Stimulated activated CD4-positive, alpha-beta T cell treated with anti-CD3 and anti-CD28 coated beads, Interleukin-15, amount 100 ng/mL, for 1 hour (primary cell): ENCODE measurements at places on chromosomes 5 and 9.

DNA sequence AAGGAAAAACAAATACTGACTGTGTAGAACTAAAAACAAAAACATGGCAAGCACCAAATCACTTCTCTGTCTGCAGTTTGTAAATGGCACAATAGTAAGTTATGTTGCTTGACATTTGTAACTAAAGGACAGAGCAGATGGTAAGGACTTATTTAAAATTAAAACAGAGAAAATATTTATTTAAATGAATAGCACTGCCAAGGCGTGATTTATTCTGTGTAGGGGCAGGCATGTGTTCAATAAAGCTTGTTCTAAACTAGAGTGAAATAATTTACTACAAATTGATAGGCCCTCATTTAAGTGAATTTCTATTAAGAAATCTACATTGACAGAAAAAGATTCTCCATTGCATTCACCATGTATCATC lies 231.5 kb downstream of the CYLC2 start:
- no peak for DNase-seq

- DNase-seq, result no peak
Observed at GRCh38 chr9:3511551-3511950, 14.2 kb downstream of the RFX3 start.

DNA sequence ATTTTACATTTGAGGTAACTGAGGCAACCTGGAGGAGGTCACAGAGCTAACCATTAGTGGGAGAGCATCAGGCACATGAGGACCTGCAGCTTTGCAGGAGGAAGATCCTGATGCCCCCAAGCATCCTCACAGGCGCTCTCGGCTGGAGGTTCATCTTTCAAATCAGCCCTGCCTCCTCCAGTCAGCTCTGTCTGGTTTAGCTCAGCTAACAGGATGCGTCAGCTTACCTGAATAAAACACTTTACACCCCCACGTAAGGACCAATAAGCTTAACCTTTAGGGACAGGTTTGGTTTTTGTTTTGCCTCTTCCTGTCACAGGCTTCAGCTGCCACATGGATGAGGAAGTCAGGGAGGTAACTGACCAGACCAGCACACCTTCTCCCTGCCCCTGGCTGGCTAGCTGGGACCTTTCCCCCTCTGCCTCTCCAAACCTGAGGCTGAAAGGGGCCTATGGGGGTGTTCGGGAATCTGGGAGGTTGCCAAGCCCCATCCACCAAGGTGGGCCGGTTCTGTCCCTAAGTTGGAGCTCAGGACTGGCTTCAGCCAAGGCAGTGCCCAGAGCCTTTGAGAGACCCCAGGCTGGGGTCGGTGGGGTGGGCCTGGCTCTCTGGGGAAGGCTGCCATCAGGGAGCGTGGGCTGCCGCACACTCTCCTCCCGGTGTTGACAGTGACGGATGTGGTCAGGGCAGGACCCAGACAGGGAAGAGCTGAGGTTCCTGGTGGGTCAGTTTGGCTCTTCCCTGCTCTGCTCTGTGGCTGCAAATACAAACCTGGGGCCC lies 20.0 kb upstream of the FCN1 start:
- DNase-seq, result no peak

GRCh38 chr5:112799661-112800060 lies 61.4 kb upstream of the SRP19 start:
- DNase-seq, result no peak

DNA sequence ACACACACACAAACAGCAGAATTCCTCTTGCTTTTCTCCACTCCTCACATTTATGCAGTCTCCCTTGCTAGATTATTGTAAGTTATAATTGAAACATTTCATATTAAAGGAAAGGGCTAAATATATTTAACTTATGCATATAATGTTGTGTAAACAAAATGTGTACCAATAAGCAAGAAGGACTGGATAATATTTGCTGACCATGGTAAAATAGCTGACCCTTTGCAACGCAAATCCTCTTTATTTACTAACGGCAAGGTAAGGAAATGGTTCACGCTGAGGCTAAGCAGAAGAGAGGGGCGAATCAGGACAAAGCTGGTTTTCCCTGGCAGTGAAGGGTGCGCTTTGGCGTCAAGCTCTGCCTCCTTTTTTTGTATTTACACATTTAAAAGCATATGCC lies 154.2 kb upstream of the IRX4 start:
- no peak for DNase-seq
